HFF-Myc (cell line): ENCODE measurements at places on chromosomes 6 and 20.

DNA sequence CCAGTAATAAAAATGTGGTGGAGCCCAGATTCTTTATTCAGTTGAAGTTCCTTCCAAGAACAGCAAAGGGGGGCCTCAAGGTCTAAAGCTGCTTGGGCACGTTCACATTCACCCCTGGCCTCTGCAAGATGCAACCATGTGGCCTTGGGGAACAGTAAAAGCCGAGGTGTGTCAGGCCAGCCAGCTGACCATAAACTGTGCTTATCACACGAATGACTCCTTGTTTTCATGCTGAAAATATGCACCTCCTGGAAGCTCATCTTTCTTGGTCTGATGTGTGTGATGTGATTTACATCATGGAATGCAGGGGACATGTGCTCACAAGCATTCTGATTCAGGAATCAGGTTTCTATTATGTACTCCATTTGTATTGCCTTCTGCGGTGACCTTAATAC lies 211.6 kb upstream of the MARCKS start:
- DNase-seq: peak; percentile 82

- DNase-seq: no peak
These were observed 316.6 kb downstream of the CDKAL1 start for GRCh38 chr6:20850686-20851416.

DNA sequence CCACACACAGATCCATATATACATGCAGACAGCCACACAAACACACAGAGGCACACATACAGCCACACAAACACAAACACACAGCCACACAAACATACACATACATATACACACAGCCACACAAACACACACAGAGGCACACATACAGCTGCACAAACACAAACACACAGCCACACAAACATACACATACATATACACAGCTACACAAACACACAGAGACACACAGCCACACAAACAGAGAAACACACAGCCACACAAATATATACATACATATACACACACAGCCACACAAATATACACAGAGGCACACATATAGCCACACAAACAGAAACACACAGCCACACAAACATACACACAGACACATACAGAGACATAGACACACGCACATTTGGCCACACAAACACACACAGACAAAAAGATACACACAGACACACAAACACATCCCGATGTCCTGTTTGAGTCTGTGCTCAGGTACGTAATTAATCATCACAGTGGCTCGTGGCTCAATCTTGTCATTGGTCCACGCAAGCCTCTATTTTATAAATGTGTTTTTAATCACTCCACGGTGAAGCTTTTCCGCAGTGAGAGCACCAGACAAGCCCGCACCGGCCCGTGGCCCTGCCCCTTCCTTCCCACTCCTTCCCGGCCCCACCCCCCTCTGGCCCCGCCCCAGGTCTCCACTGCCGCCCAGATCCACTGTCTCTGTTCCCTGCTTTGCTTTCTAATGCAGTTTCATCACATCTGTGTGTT lies 135.3 kb downstream of the CDH4 start:
- peak; percentile 25 for DNase-seq

DNA sequence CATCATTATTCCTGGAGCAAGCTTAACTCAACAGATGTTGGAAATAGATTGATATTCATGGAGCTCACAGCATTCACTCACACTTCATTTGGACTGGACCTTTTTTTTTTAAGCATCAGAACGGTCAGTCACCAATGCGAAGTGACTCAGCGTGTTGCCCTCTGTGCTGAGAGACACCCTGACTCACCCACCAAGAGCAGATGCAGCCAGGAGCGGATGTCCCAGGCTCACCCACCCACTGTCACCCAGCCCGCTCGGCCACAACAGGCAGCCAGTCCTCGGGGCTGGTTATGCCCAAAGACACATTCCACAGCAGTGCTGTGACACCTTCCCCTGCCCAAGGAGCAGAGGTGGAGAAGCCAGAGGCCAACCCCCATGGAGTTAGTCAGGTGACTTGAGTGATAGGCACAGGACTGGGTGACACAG lies 15.7 kb downstream of the RNASET2 start:
- DNase-seq: no peak

DNA sequence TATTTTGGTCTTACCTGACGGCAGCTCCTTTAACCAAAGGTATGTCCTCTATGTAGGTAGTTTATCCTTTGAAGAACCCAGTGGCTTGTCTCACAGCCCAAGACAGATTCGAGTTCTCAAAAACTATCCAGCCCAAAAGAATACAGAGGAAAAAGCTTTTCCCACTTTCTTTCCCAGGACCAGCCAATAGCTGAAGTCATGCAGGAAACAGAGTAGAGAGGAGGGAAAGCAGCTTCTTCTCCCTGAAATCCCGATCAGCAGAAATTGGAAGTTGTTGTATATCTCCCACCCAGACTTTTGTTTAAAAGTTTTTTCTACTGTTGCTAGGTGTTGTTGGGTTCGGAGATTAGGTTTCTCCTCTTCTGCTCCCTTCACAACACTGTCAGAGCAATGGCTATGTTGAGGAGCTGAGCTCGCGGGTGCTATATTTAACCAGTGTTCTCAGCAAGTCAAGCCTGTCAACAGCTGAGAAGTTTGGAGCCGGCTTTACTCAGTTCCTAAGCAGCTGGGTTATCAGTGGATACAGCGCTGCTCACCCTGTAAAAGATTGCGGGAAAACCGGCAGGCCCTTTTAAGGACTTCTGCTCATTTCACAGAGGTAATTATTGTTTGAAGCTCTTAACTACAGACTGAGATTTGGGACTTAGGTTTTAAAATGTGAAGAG lies at the start of gene FILIP1:
Gene FILIP1, minus strand, starts transcription at position 401 of the 665 bp plus-strand sequence. CDS start 78,828 bp downstream, outside the sequence.
- no peak for DNase-seq

DNA sequence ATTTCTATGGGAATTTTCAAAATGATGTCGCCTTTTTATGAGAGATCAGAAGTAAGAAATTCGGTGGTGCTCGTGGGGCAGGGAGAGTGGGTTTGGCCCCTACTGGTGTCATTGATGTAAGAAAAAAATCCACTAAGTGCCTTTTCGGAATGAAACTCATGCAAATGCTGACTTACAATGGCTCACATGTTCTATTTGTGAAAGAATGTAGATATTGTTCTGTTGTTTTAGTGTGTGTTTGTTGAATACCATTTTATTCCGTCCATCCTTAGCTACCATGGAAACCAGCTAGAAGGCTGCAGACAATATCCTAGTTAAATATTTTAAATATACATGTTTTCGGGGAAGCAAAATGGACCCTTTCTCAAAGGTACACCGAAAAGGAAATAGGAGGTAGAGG lies 304.9 kb downstream of the TAF4 start:
- DNase-seq: no peak

DNA sequence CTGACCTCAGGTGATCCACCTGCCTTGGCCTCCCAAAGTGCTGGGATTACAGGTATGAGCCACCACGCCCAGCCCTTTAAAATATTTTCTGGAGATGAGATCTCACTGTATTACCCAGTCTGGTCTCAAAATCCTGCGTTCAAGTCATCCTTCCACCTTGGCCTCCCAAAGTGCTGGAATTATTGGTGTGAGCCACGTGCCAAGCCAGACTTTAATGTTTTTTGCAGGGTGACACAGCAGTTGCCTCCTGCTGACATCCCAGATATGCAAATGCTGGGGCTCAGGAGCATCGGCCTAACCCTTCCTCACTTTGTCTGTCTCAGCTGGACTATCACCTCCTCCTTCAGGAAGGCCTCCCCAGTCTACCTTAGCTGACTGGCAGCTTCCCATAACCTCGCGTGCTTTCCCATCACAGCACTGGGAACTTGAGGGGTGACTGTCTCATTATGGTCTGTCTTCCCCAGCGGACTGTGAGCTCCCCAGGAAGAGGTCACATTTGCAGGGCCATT lies 14.3 kb upstream of the ID1 start:
- no peak for DNase-seq

DNA sequence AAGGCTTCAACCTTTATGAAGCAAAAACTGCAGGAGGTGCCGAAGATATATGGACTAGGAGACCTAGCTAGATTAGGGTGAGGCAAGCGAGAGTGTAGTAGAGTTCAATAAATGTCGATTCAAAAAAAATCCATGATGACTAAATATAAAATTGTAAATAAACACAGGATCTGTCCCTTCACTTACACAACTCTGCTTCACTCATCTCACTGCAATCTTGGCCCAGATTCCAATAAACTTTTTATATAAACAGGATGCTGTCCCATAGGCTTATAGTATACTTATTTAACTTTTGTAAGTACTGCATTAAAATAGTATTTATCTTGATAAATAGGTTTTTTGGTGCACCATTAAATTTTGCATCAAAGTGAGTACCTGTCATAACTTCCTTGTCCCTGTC lies 648.4 kb upstream of the NRSN1 start:
- DNase-seq: no peak

DNA sequence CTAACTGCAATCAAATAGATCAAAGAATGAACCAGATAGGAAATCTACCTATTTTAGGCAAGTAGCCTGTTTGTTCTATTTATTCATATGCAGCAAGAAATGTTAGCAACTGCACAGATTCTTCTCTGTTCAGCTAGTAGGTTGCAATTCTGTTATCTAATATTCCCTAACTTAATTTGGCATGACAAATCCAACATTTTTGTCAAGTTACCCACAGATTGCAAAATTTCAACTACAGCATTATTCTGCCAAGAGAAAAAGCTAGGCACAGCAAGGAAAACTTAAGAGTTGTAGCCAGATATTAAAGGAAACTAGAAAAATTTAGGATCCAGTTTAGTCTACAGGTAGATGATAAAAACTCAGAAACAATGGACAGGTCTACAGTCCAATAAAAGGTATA lies 104.4 kb upstream of the SYNCRIP start:
- no peak for DNase-seq

DNA sequence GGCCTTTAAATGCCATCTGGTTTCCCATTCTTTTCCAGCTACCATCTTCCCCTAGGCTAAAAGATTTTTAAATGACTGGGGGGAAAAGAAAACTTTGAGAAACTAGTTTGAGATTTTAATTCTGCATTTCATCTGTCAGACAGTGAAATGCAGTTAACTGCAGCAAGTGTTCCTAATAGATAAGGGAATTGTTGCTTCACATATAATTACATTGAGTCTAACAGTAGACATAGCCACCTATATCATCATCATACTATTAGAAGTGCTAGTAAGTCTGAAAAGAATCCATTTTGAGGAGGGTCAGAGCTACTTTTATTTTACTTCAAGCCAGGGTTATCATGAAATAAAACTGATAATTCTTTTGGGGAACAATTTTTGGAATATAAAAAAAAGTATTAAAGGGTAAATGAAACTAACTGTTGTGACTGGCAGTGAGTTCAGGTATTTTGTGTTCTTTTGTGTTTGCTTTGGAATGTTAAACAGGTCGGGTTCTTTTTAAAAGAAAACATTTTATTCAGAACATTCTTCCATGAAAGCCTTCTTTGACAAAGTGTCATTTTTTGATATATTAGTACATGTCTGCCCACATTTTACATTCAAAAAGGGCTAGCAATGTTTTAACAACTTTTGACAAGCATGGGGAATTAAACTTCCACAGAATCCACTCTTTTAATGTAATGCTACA lies 170.1 kb downstream of the HS3ST5 start:
- DNase-seq: no peak

DNA sequence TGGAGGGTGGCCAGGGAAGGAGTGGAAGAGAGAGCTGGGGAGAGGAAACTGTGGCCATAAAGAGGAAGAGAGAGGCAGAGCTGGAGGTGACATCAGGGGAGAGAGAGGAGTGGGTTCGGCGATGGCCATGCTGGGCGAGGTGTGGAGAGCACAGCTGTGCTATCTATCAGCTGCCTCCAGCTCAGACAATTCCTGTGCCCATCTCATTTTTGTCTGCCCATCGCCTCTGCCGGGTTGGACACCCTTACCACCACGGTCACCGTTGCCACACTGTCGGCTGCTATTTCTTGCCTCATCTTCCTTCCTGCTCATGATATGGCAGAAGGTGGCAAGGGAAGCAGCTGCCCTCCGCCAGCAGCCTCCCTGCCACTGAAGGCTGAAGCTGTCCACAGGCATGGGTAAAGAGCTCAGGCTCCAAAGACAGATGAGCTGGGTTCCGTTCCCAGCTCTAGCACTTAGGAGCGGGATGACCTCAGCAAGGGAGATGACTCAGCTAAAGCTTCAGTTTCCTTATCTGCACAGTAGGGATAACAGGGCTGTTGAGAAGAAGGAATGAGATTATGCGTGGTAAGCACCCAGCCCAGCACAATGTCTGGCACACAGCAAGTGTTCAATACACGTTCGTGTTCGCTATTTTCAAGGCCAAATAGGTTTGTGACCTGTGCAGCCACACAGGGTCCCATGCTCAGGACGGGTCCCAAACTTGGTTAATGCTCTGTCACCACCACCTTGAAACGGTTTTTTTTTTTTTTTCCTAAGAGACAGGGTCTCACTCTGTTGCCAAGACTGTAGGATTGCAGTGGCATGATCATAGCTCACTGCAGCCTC lies 21.9 kb upstream of the TAF8 start:
- DNase-seq: no peak

GRCh38 chr20:6848992-6849391 lies 81.5 kb downstream of the BMP2 start:
- no peak for DNase-seq

GRCh38 chr6:6006006-6006427 lies 708 bp downstream of the NRN1 start:
- DNase-seq: no peak
